8988T (cell line): ENCODE measurements at places on chromosomes 13 and 19.

DNA sequence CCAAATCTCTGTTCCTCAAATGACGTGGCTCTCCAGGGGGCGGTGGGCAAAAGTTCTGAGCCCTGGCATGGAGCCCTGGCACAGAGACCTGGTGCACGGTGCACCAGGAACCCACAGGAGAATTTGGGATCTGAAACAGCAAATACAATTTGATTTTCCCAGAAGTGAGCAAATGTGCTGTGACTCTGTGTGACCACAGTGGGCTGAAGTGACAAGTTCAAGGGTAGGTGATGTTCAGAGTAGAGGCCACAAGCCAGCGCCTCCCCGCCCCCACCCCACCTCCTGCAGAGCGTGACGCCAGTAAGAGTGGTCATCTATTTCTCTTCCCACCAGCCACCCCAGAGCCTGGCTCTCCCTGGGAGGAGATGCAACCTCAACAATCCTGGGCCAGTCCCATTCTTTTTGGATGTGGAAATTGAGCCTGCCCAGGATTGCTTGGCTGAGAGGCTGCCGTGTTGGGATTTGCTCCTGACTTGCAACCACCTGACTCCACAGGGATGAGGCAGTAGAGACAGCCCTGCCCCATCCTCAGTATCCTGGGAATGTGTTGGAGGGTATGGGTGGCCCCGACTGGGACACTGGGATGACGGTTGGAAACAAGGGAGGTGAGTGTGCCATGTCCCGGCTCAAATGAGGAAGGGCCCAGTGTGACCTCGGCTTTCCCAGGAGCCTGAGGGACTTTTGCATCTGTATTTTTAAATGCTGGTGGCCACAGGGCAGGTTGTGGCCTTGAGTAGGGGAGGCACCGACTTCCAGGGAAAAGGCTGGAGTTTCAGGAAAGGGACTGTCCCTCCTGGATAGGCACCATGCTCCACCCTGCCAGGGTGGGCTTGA is 11.1 kb upstream of the BCL3 start:
- DNase-seq: no peak

GRCh38 chr13:37403776-37404527 is 194.6 kb downstream of the POSTN start:
- DNase-seq: no peak

GRCh38 chr19:41928221-41928683 is at the start of gene ERFL:
TSS of gene ERFL (minus strand) at chr19:41928449. CDS start at chr19:41912919, 15,530 bp downstream.
- DNase-seq: peak; percentile 70

- no peak for DNase-seq
These were observed 60.7 kb downstream of the KLF2 start for GRCh38 chr19:16385296-16385695.

DNA sequence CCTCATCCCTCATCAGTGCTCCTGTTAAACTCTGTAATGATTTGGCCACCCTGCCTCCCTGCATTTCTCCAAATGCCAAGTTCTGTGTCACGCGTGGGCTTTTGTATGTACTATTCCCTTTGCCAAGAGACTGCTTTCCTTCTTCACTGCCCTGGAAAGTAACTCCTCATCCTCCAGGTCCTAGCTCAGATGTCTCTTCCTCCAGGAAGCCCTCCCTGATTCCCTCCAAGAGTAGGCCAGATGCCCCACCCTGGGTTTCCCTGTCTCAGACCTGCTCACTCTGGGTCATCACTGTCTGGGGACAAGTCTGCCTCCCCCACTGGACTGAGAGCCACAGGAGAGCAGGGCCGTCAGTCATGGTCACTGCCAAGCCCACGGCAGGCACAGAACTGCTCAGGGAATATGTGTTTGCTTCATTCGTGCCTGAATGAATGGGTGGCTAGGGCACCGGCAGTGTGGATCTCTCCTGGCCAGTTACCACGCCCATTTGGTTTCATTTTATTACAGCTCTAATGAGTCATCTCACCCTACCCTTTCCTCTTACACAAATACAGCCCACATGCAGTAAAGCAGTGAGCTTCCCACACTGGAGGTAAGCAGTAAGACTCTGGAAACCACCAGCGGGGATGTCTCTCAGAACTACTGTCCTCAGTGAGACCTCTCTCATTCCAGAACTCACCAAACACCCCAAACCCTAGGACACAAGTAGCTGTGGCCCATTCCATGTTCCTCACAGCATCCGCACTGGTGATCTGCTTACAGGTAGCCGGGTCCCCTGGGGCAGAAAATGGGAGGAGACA is 12.1 kb upstream of the GPR4 start:
- no peak for DNase-seq

- no peak for DNase-seq
These were observed 965.1 kb upstream of the MIR17HG start for GRCh38 chr13:90382425-90382824.

DNA sequence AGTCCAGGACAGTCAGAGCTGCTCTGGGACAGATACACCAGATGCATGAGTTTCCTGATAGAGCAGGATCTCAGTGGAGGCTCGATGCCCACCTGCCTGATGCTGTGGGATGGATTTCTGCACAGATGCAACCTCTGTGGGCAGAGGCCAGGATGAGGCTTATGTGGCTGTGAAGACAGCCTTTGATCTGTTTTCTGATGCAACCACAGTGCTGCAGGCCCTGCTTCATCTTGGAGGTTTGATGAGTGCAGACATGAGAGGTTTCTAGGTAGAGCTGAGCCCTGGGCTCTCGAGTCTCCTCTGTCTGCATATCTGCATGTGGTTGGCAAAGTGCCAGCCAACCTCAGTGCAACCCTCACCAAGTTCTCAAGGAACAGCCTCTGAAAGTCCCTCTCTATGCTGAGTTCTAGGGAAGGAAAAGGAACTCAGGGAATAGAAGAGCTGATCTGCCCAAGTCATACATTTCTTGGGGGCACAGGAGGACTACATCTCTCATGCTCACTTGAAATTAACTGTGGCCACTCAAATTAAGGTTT is 23.1 kb upstream of the TSHZ3 start:
- no peak for DNase-seq
